ENCODE measurements at places on chromosomes 4 and X.

DNA sequence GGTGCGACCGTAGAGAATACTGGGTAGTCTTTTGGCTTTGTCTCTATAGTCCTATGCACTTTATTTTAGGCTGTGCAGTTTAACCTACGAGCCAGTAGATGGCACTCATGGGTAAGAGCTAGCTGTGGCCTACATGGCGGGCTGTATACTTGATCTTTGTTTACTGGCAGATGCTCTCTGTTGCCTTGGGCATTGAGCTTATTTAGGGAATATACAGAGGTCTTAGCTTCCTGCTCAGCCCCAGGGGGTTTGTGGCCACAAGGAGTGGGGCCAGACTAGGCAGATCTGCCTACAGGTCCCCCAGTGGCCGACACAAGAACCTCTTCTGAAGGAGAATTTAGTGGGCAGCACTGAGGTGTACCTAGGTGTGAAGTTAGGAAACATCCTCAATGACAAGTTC, 227.6 kb upstream of the HDX start:
- peak; percentile 18 for DNase-seq

DNA sequence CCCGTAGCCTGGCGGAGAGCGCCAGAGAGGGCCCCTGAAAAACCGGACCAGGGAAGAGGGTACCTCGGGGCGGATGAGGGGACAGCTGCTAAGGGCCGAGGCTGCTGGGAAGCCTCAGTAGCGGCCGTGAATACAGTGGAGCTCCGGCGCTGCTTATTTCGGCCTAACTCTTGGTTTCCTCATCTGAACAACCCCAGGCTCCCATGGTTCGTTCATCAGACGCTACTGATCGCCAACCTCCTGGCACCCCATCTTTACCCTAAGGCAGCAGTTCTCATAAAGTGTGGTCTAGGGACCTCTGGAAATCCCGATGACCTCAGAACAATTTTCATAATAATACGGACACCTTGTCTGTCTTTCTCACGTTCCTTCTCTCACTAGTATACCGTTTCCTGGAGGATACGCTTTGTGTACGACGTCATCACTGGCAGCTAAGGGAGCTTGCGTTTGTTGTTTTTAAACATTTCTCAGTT, 645 bp upstream of the RAB28 start:
- peak; percentile 38 for DNase-seq

DNA sequence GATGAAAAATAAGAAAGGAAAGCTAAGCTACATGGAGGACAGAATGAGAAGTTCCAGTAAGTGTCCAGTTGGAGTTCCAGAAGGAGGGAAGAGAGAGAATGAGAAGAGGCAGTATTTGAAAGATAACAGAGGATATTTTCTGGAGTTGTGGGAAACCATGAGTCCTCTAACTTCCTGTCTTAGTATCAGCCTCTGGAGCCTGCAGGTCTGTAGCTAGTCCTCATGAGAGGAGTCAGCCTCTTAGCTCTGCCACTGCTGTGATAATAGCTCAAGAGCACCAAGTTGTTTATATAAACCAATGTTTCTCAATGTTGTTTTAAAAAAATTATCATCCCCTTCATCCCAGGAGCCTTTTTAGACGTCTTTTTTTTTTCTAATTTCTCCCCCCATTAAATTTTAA, 2.4 kb upstream of the PLAC1 start:
- no peak for DNase-seq

DNA sequence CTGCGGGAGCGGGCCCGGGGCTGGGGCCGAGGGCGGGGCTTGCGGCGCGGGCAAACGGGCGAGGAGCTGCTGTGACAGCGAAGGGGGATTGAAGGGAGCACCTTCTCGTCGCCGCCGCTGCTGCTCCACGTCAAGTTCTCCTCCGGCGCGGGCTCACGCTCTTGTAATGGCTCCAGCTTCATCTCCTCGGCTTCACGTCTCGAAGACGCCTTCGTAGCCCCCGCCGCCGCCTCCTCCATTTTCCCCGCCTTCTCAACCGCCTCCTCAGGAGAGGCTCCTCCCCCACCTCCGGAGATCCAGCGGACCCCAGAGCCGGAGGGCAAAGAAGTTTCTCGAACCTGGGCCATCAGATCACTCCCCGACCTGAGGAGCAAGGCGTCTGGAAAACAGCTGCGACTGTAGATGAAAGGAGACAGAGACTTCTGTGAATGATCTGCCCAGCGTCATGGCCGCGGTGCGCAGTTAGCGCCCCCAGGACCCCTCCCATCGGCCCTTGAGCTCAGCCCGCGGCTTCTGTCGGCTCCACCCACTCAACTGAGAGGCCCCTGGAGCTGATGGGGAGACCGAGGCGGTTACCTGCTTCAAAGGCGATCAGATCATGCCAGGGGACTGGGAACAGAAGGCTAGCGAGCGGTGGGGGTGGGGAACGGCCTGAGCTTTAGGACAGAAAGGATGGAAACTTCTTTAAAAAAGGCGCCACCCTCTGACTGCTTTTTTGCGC, 895 bp downstream of the USP51 start:
- peak; percentile 62 for DNase-seq

- peak; percentile 44 for DNase-seq
Observed at GRCh38 chr4:80153874-80154544, 43.3 kb upstream of the PRDM8 start.

- no peak for DNase-seq
Observed at GRCh38 chr4:120815361-120815760, 107.2 kb downstream of the PRDM5 start.

- DNase-seq: no peak
Observed at GRCh38 chr4:36206603-36207311, 37.6 kb downstream of the ARAP2 start.

- DNase-seq: no peak
Observed at GRCh38 chrX:9055354-9055753, 21.4 kb upstream of the FAM9B start.

DNA sequence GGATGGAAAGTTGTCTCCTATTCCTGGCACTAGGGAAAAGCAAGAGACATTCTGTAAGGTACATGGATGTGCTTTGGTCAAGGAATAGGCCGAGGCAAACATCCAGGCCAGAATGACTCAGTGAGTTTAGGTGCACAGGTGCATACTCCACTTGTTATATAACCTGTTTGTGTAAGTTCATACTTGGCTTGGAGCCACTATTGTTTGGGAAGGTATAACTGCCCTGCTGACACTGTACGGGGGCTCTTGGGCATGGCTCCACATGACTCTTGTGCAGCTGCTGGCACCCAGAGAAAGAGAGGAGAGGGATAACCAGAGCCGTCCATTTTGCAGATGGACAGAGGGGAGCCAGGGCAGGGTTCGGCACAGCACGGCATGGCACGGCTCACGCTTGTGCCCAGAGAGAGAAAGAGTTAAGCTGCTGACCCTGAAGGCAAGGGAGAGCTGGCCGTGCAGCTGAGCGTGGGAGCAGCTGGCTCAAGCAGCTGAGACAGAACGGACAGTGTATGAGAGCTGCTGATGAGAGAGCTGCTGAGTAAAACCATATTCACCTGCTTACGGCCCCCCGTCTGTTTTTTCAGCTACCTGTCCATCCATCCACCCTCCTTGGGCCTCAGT, 98.0 kb downstream of the SLC2A9 start:
- no peak for DNase-seq

DNA sequence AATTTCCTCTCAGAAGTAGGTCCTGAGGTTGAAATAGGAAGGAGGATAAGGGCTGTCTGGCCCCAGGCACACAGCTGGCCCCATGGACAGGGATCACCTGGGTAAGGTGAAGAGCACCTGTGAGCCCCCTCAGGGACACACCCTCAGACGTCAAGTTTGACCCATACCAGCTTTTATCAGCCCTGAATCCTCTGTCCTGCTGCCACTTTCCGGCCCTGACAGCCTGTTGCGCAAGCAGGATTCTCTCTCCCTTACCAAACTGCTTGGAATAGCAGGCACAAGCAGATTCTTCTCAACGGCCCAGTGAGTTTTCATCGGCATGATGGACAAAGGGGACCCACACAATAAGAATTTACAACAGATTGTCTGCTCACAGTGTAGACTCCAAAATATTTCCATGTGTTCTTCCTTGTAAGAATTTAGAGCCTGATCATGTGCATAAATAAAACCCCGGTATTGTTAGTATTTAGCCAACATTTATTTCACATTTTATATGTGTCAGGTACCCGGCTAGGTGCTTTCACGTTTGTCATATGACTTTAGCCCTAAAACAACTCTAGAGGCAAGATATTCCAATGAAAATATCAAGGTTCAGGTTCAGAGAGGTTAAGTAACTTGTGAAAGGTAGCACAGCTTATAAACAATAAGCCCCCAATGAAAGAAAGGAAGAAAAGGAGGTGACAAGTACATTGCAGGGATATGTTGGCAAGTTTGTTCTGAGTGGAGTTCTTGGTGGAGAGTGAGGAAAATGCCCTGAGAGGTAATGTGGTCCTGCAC, 107.2 kb upstream of the KIT start:
- peak; percentile 37 for DNase-seq

DNA sequence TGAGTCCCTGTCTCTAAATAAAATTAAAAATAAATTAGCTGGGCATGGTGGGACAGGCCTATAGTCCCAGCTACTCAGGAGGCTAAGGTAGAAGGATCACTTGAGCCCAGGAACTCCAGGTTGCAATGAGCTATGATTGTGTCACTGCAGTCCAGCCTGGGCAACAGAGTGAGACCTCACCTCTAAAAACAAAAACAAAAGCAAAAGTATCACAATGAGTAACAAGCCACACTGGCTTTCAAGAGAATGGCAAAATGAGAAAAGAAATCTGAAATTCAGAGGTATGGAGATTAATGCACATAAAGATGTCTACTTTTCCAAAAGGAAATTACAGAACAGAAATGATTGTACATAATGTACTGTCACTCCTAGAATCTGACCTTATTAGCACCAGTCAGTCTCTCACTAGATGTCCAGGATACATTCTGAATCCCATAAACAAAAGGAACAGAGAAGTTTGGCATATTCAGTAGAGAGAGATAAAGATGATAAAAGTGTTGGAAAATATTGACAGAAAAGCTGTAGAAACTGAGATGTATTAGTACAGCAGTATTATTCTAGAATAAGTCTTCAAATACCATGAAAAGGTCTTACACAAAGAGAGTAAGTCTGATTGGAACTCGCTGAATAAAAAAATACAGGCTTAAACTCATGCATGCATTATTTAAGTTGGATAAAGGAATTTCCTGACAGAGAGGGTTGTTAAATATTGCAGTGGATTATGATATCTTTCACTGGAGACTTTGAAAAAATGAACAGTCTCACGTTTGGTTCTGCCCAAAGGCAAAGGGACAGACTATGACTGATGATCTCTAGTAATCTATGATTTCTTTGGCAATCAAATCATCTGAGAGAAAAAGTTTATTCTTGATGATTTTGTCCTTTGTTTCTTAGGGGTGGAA, 102.5 kb downstream of the SH3RF1 start:
- no peak for DNase-seq

GRCh38 chrX:120755066-120755846, 120.4 kb downstream of the CT47B1 start:
- no peak for DNase-seq

GRCh38 chrX:16466640-16467432, 183.1 kb upstream of the S100G start:
- DNase-seq: peak; percentile 78

- DNase-seq: no peak
Observed at GRCh38 chr4:40630335-40631021, 814 bp upstream of the RBM47 start.

DNA sequence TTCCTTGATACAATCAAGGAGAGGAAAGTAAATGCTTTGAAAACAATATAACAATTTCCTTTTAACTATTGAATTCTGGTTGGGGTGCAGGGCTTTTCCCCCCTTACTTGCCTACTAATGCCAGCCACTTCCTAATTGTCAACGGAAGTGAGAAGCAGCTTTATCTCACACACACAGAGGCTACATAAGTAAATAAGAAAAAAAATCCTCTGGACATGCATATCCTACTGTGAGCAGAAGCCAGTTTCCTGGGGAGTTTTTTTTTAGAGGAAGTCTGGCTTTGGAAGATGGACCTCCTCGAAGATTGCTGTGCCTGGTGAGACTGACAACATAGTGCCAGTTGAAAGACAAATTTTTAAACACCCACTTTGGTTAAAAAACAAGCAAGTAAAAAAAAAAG, 180.6 kb downstream of the OPHN1 start:
- no peak for DNase-seq

GRCh38 chrX:111257733-111258132, 12.6 kb downstream of the CAPN6 start:
- no peak for DNase-seq

GRCh38 chrX:30654989-30655607, 1.9 kb downstream of the GK start:
- no peak for DNase-seq

DNA sequence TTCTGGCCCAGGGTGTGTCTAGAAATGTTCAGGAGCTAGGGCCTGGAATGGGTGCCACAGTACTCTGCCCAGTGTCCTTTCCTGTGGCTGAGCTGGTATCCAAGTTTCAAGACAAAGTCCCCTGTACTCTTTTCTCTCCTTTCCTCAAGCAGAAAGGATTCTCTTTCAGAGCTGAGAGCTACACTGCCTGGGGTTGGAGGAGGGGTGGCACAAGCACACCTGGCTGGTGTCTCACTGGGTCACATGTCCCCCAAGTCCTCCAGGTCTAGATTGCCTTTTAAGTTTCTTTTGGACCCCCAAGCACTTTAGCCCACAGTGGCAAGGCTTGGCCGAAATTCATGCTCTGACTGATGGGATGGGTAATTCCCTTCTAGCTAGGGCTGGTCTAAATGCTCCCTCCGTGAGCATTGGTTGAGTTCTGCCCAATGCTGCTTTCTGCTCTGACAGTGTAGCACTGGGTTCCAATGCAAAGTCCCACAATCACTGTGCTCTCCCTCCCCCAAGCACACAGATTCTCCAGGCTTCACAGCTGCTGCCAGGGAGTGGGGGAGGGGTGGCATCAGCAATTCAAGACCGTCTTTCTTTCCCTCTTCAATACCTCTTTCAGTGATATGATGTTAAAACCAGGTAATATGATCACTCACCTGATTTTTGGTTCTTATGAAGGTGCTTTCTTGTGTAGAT, 47.8 kb downstream of the BEX3 start:
- DNase-seq: no peak

GRCh38 chrX:96994093-96994492, 110.4 kb downstream of the RPA4 start:
- no peak for DNase-seq

GRCh38 chrX:86295293-86295692, 147.0 kb downstream of the DACH2 start:
- no peak for DNase-seq

GRCh38 chrX:131917588-131917987, 105.5 kb upstream of the STK26 start:
- DNase-seq: no peak

- peak; percentile 59 for DNase-seq
Observed at GRCh38 chrX:103396186-103396585, 19.8 kb downstream of the BEX3 start.
